Stimulated activated CD8-positive, alpha-beta memory T cell treated with anti-CD3 and anti-CD28 coated beads, Interleukin-4, amount 100 ng/mL, for 1 hour (primary cell): ENCODE measurements at places on chromosomes 2 and 18.

GRCh38 chr2:11405599-11406266 is 60.2 kb downstream of the E2F6 start:
- DNase-seq: no peak

DNA sequence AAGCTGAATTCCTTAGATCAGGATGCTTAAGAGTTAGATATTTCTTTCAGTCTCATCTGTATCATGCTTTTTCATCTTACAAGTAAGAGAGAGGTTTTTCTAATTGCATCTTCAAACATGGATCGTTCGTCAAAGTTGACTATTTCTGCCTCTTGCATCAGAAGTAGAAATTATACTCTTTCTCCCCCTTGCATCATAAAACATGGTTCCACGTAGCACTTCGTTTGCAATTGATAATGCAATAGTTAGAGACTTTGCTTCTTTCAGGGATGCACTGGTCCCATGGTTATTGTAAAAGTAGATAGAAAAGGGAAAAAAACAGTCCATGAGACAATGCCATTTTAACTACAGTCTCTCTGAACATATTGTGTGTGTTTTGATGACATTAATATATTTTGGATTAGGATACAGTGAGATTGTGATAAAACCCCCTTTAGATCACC is 75.1 kb upstream of the PARD3B start:
- DNase-seq: no peak

- DNase-seq: no peak
Measured at GRCh38 chr18:49371786-49372185, 88.7 kb downstream of the DYM start.

DNA sequence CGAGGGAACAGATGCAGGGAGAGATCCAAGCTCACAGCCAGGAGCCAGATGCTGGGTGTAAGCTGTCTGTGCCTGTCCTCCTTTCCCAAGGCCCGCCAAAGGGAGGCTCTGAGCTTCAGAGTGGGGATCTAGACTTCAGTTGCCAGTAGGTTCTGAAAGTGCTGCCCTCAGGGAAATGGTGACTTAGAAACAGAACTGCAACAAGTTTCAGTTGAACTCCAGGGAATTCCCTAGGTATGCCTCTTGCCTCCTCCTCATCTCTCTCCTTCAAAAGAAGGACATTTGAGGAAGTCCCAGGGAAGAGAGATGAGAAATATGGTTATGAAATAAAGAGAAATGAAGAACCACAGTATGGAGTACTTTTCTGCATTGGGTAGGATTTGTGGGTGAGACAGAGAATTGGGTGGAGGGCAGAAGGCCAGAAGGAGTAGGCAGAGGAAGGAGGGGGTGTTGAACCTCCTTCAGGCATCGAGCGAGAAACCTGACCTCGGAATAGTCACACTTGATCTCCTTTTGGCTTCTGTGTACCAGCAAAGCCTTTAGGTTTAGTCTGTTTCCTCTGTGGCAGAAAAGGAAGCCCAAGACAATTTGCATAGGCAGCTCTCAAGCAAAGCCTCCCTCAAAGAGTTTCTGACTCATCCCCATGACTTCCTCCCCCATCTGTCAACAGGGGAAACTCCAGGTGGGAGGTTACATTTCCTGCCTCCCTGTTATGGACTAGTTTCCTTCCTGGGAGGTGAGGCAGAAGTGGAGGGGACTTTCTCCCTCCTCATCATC is 45.7 kb downstream of the QPCT start:
- peak; percentile 21 for DNase-seq

- no peak for DNase-seq
Measured at GRCh38 chr18:59149007-59149406, 9.3 kb downstream of the SEC11C start.

- DNase-seq: no peak
Measured at GRCh38 chr2:200810252-200810997, 1.3 kb upstream of the BZW1 start.

- DNase-seq: no peak
Measured at GRCh38 chr2:23452853-23453420, 68.0 kb downstream of the KLHL29 start.

DNA sequence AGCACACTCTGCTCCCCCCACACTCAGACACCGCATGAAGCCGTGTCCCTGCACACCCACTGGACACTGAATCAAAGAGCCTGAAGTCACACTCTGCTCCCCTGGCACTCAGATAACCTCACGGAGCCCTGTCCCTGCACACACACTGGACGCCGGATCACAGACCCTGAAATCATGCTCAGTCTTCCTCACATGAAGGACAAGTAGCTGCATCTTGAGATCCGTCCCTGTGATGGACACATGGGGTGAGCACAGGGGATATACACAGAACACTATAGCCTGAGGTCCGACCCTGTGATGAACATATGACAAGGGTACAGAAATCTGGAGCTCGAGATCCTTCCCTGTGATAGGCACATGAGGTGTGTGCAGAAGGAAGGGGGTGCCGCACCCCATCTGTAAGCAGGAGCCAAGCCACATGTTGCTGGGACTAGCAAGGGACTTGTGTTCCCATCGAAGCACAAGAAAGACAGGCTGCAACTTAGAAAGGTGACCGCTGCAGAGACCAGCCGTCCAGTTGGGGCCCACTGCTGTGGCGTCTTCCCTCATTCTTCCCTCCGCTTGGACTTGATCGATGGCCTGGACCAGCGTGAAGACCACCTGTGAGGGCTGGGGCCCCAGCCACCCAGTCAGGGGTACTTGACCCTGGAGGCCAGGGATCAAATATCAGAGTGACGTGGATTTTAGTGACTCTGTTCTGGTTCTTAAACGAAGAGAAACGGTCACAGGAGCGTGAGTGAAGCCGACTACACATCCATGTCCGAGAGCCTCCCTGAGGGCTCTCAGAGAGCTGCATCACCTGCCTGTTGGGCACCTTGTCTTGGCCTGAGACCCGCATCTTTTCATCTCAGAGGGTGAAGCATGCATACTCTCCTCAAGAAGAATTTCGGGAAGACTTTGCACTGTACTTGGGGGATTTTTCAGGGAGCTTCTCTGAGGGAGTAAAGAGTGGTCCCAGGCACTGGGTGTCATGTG is 391.7 kb upstream of the SALL3 start:
- DNase-seq: no peak

GRCh38 chr2:239557516-239557915 is 156.7 kb upstream of the HDAC4 start:
- DNase-seq: no peak

DNA sequence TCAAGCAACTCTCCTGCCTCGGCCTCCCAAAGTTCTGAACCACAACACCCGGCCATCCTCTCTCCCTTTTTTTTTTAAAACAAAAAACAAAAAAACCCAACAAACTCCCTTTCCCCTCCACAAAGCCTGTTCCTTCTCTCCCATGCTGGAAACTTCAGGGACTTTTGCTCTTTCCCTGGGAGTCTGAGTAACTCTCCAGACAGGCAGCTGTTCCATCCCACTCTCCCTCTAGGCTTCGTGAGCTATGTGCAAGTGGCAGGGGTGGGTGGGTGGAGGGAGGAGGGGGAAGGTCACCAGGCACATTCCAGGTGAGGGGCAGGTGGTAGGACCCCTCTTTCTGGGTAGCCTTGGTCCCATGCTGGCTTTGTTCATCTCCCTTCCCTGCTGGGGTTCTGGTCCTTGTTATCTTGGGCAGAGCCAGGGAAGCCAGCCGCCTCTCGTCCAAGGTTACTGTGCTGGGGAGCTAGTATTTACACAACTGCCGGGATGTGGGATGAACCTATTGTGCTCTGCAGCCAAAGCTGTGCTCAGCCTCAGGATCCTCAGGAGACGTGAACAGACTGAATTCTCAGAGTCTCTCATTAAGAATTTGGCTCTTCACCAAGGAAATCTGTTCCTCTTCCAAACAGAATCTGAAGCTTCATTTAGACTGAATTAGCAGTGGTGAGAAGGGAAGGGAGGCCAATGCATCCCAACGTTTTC is 106.9 kb downstream of the LIPG start:
- DNase-seq: no peak

DNA sequence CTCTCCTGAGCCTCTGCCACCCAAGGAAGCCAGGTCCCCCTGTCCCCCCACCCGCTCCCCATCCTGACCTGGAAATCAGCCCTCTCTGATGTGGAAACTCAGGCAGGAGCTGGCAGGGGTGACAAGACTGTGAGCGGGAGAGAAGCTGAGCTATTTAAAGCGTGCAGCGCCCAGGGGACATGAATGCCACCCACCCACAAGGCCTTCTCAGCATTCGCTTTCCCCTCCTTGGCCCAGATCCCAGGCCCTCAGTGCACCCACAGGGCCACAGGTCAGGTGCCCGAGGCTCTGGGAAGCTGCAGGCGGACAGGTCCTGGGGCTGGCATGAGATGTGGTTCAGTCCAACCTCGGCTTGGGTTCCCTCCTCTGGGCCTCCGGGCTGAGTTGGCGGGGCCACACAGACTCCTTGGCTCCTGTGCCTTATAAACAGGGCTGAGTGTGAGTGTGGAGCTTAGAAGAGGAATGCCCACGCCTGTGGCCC is 168.3 kb downstream of the SMAD7 start:
- no peak for DNase-seq

DNA sequence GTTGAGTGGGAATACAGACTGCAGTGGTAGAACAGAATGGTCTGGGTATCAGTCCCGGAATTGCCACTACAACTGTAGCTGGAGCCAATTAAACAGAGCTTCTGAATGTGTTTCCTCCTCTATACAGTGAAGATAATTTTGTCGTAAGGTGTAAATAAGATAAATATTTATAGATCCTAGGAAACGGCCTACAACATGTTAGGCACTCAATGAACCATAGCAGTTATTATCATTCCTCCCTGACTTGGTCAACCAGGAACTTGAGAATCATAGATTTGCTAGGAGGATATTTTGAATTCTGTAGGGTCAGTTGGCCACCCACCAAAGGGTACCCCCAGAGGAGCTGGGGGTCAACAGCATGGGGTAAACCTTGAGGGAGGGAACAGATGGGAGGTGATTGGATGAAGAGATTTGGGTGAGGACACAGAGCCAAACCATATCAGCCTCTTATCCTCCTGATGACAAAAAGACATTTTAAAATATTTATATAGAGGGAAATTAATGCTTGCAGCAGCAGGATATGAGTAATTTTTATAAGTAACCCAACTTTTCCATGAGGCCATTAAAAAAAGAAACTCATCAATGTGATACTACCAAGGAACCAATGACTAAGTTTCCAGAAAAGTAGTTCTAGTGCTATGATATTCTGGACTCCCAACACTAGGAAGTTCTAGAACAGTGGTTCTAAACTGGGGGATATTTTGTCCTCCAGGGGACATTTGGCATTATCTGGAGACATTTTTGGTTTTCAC is 4.0 kb downstream of the DHRS9 start:
- no peak for DNase-seq

- DNase-seq: no peak
Measured at GRCh38 chr18:7338846-7339245, 108.0 kb downstream of the LRRC30 start.
